Stimulated activated CD8-positive, alpha-beta memory T cell treated with anti-CD3 and anti-CD28 coated beads, Interleukin-7, amount 100 ng/mL, for 1 hour (primary cell): ENCODE measurements at places on chromosomes 4 and X.

- no peak for DNase-seq
Observed at GRCh38 chrX:86215260-86215659, 67.0 kb downstream of the DACH2 start.

GRCh38 chr4:54973784-54974183 lies 151.6 kb downstream of the KDR start:
- DNase-seq = no peak

DNA sequence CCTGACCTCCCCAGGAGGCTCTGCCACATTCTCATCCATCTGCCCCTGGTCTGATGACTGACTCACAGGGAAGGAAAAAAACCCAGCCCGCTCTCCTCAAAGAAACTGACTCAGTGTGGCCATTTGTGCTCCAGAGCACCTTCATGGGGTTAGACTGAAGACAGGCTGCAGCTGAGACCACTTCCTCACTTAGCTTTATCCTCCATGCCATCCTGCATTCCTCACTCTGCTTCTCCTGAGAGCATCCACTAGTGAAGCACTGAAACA lies 35.9 kb upstream of the HPSE start:
- no peak for DNase-seq

DNA sequence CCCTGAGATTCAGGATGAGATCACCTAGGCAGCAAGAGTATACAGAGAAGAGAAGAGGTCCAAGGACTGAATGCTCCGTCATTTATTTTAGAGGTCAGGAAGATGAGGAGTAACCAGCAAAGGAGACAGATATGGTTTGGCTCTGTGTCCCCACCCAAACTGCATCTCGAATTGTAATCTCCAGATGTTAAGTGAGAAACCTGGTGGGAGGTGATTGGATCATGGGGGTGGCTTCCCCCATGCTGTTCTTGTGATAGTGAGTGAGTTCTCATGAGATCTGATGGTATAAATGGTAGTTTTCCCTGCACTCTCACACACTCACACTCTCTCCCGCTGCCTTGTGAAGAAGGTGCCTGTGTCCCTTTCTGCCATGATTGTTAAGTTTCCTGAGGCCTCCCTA lies 60.8 kb downstream of the MID1IP1 start:
- DNase-seq = no peak

DNA sequence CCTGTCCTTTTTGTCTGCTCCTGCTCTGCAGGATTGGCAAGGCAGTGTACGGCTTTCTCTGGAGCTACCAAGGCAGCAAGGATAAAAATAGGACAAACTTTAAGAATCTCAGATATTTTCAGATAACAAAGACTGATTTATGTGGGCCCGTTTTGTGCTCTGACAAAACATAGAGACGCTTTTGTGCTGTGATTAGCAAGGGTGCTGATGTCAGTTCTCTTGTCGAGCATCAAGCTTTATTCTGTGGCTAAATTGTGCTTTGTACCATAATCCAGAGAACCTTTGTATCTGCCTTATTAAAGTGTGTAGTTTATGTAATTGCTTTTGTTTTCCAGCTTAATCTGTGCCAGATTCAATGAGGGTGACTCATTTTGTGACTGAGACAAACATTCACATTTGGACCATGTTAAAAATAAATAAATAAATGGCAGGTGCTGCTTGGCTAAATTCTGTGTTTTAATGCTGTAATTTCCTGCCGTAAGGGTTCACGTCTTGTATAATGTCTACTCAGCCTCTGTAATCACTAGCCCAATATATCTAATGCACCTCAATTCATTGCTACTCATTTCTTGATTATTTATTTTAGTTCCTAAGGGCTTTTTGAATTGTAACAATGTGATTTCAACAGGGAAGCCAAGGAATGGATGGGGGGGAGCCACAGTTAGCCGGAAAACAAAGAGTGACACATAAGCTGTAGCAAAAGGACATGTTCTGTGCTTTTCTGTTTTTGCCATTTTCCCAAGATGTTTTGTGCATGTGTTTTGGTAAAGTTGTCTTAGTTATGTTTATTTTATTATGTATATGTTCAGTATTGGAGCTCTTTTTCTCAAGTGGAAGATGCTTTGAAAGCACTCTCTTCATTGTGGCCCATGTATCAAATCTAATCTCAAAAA lies 75.1 kb downstream of the GAB1 start:
- no peak for DNase-seq

- DNase-seq = no peak
Observed at GRCh38 chr4:8045909-8046308, 106.2 kb upstream of the AFAP1 start.

DNA sequence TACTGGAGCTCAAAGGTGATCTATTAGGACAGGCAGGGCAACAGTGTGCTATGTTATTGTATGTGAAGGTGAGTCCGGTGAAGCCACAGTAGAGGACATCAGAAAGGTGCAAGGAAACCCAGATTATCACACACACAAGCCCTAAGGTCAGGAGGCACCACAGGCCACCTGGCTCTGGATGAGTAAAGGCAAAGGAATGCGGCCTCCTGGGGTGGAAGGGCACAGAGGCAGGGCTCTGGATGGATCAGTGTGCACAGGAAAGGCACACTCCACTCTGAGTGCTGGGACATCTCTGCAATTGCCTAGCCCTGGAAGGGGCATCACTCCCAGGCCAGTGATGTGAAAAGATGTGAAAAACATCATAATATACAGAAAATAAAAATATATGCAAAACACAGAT lies 683.5 kb downstream of the TRIML1 start:
- no peak for DNase-seq

- DNase-seq = no peak
Observed at GRCh38 chr4:2079926-2080325, 20.8 kb downstream of the NAT8L start.

DNA sequence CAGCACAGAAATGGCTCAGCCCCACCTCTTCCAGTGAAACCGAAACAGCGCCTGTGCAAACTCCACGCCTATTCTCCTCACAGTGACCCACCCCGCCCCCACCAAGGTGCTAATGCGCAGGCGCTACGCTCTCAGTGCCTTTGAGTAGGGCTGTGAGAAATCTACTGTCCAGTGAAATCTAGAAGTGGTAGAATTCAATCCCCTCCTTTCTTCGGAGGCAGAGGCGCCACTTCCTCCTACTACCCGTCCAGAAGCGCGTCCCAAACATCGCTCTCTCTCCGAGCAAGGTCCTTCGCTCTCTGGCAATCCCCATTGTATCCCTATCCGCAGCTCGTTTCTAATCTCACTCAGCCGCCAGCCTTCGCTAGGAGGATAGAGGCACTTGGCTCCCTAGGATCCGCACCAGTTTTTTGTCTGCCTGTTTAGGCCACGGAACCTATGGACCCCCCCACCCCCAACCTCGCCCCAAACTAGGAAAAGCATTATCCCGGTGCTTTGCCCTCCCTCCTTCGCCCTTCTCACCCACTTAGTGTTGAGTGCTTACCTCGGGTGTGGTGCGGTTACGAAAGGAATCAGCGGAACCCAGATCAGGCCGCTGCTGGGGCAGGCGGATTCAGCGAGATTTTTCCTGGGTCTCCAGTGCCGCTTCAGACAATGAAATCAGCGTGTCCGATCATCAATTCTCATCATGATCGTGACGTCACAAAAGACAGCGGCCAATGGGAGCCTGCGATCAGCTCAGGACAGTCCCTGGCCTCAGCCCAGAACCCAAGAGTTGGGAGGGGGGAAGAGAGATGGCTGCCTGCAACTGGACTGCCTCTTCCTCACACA lies at the start of gene HDX:
Gene HDX, minus strand, starts transcription at position 656 of the 831 bp plus-strand sequence. CDS start 27,056 bp downstream, outside the sequence.
- no peak for DNase-seq

- DNase-seq = no peak
Observed at GRCh38 chr4:16006771-16007446, 43.9 kb upstream of the FGFBP2 start.

DNA sequence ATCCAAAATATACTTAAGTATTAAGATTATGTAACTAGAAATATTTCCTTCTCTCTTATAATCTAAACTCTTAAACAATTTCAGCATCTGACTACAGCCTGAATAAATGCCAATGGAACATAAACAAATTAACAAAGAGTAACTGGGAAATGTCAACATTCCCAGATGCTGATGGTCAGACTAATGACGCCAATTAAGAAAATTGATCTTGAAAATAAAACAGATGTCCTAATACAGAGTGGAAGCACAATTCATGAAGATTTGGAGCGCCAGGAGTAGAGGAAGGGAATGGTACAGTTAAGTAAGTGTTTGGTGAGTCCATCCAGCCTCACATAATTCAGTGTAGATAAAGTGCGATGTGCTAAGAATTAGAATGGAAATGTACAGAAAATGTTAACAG lies 203.7 kb upstream of the NWD2 start:
- no peak for DNase-seq

- DNase-seq = no peak
Observed at GRCh38 chr4:88818631-88819470, 121.2 kb upstream of the NAP1L5 start.

DNA sequence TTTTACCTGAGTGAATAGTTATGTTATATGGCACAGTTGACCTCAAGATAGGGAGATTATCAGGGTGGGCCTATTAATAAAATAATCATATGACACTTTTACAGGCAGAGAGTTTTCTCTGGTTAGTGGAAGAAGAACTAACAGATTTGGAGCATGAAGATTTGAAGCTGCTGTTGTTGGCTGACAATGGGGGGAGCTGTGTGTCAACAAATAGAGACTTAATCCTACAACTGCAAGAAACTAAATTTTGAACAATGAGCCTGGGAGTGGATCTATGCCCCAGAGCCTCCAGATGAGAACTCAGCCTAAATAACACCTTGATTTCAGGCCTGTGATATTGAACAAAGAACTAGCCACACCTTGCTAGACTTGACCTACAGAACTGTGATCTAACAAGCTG lies 7.2 kb upstream of the CCSER1 start:
- DNase-seq = no peak

- no peak for DNase-seq
Observed at GRCh38 chrX:154420402-154420756, 8.1 kb upstream of the ATP6AP1 start.
